ENCODE measurements at places on chromosomes 6 and 20.

DNA sequence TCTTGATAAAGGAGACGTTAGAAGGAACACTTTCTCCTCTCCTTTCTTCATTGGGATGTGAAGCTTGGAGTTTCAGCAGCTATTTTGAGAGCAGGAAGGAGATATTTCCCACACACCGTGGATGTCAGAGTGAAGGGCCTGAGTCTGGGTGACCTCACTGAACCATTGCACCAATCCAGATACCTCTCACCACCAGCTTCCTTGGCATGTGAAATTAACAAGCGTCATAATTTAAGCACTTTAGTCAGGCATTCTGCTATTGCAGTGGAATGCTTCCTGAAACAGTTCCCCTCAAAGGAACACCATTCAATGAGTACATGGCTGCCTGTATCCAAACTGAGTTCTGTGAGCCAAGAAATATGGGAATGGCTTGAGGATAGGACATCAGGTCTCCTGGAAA is 83.7 kb downstream of the CHMP4B start:
- no peak for DNase-seq

GRCh38 chr6:31471711-31472110 is 26.2 kb upstream of the MICB start:
- no peak for DNase-seq

DNA sequence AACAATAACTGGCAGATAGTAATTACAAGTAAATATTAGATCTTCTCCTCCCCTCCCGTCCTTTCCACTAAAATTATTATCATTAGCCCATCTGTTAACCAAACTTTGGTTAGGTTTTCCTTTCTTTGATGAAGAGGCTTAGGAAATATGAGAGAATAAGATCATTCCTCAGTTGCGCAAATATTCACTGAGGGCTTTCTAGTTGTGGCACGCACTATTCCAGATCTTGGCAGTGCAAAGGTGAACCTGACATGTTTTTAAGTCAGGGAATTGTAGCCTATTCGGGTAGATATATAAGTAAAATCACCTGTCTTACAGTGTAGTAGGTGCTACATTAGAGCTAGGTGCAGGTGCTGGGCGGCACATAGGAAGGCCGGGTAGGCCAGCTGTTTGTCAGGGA is 31.1 kb downstream of the RNF217 start:
- no peak for DNase-seq

GRCh38 chr6:45109551-45109950 is 218.6 kb upstream of the RUNX2 start:
- no peak for DNase-seq

DNA sequence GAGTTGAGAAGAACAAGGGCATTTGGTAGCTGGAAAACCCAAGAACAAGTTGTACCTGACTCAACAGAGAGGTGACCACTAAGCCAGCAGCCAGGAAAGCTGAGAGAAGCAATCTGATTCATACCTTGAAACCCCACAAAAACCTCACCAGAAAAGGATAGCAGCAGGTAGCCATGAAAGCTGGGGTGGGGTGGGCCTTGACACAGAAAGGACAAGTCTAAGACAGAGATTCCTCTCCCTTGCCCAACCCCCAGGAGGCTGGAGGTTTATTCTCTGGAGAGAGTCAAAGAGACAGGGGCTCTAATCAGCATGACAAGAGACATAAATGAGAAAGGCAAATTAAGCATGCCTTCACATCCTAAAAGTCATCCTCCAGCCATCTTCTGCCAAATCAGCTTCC is 151.7 kb upstream of the DST start:
- DNase-seq: no peak

GRCh38 chr20:46099491-46100287 is 9.9 kb upstream of the NCOA5 start:
- no peak for DNase-seq

DNA sequence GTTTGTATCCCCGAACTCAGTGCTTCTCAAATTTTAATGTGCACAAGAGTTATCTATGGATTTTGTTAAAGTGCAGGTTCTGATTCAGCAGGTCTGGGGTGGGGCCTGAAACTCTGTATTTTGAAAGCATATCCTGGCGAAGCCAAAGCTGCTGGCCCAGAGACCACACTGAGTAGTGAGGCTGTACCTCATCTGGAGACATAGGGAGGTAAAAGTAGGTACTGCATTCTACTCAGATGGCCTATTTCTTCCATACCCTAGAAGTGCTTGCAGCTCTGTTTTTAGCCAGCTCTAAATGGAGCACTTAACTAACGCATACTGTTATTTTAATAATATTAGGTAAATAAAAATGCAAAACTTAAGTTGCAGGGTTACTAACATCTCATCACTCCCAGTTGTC is 241.6 kb upstream of the PRND start:
- DNase-seq: no peak
